ENCODE measurements at places on chromosomes 11 and 22. TPM values are rescaled to one million over a fixed set of nuclear protein-coding genes. Genes with fewer than 3 reads are reported as not detected.

The ALX4 gene
- not detected for total RNA-seq

The AKIP1 gene
- total RNA-seq: 30.1 TPM

The LRFN4 gene
- 13.5 TPM for total RNA-seq

The HEPHL1 gene
- total RNA-seq: not detected

The OR51B4 gene
- total RNA-seq: not detected
